Posterior vena cava (tissue), 2 donors: ENCODE measurements at places on chromosomes 7 and 10.

DNA sequence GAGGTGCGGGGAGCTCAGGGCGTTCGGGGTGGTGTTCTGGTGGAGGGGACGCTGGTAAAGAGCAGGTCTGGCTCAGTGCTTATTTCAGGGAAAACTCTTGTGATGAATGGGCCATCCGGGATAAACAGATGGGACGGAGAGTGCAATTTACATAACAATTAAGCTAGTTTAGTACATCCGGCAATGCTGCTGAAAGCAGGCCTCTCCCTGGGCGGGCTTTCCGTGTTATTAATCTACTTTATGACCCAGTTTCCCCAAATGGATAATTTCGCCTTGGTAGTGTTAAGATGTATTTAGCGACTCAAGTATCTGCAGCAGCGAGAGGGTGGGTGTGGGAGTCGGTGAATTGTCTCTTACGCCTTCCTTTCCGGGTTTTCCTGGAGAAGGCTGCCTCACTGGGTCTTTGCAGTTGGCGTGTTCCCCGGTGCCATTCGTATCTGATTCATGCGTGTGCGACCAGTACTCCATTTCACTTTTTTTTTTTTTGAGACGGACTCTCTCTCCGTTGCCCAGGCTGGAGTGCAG is 25.2 kb downstream of the FOXK1 start:
- DNase-seq = peak; percentile 52

GRCh38 chr10:13019280-13019679 is 17.8 kb upstream of the CCDC3 start:
- no peak for DNase-seq

GRCh38 chr7:116403265-116403664 is 96.3 kb upstream of the CAV2 start:
- no peak for DNase-seq

DNA sequence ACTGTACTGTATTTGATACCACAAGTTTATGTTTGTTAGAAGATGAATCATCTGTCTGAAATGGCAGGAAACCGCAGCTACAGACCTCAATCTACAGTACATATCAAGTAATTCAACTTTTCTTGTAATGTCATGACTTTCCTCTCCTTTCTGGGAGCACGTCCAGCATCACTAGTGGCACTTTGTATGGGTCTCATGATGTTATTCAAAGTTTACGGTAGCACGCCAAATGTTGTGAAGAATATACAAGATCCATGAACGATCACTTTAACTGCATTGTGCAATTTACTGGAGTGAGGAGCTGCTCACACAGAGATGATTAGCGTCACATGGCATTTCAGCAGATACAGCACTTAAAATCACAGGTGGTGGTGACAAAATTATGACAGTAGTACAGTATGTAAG is 257.8 kb upstream of the GNAI1 start:
- DNase-seq = no peak

- DNase-seq = no peak
Measured at GRCh38 chr10:71971769-71972555, 7.8 kb downstream of the CHST3 start.

- peak; percentile 89 for DNase-seq
Measured at GRCh38 chr10:103433858-103434257, 18.3 kb downstream of the CALHM2 start.

- DNase-seq = no peak
Measured at GRCh38 chr7:81075150-81075549, 156.3 kb upstream of the SEMA3C start.

DNA sequence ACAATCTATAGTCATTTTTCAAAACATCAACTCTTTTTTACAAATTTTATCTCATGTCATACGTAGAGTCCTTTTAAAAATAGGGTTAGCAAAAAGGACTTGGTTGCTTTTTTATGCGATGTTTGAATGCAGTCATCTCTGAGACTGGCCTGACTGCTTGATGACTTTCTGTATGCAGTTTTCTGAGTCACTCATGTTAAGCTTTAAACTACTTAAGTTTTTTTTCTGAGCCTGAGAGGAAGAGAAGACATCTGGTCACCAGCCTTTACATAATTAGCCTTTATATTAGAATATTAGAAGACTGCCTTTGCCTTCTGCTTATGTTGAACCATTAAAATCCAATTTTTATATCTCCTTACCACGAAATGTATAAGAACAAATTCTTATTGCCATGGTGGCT is 834.4 kb upstream of the MBL2 start:
- no peak for DNase-seq
